ENCODE measurements at places on chromosomes 3 and 15.

DNA sequence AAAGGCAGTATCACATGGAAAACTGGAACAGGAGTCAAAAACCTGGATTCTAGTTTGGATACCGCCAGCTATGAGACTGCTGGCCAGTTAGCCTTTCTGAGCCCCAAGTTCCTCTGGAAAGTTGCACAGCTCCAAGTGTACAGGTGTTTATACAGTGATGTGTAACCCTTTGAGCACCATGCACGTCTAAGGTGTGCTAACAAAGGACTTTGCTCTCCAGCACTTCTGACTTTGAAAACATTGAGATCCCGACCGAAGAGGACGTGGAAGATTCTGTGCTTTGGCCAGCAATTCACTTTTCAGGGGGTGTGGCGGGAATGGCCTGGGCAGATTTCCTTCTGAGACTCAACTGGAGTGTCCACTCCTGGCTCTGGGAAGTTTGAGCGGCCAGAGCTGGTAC is 45.8 kb upstream of the UMPS start:
- DNase-seq, result no peak

DNA sequence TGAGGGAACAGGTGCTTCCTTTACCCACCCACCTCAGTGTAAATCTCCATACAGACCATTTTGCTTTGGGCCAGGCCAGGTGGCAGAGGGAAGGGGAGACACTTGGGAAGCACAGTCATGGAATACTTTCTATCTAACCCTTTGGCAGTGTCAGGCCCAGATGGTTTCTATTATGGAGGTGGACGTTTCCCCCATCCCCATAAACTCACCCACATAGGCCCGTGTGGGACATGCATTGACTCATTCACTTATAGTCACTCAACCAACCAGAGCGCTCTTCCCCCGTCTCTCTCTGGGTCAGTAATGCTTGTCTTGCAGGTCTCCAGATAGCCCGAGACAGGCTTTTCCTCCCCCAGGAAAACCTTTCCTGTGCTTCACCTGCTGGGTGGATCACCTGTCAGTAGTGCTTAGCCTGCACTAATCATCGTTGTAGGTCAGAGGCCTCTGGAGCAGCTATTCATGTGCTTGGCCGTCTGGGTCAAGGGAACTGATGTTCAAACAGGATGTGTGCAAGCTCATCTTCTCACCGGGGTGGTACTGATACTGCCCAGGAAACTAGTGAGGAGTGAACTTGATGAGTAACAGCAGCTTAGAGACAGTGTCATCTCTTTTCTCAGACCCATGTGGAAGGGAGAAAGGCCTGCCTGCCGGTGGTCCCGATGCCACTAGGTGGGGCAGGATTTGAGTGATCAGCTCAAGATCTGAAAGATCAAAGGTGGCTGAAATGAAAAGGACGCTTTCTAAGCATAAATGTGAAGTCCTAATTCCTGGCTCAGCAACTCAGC is 67.1 kb downstream of the CEMIP start:
- DNase-seq, result no peak

GRCh38 chr3:146280864-146281263 is 30.0 kb upstream of the PLSCR4 start:
- DNase-seq, result no peak

DNA sequence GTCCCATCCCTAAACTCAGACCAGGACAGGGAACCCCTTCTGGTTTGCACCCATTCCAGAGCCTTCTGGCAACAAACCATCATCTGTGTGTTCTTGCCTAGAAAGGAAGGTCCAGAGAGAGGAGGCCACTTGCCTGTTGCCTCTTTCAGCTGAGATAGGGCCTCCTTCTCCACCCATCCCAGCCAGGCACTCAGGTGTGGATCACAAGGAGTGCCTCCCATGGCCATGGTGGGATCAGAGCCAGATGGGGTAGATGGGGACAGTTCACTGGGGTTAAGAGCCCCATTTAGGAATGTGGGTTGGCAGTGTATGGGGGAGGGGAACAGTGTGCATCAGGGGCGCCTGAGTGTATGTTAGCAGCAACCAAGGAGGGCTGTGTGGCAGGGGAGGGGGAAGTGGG is 8.9 kb upstream of the CTDSPL start:
- DNase-seq, result no peak

DNA sequence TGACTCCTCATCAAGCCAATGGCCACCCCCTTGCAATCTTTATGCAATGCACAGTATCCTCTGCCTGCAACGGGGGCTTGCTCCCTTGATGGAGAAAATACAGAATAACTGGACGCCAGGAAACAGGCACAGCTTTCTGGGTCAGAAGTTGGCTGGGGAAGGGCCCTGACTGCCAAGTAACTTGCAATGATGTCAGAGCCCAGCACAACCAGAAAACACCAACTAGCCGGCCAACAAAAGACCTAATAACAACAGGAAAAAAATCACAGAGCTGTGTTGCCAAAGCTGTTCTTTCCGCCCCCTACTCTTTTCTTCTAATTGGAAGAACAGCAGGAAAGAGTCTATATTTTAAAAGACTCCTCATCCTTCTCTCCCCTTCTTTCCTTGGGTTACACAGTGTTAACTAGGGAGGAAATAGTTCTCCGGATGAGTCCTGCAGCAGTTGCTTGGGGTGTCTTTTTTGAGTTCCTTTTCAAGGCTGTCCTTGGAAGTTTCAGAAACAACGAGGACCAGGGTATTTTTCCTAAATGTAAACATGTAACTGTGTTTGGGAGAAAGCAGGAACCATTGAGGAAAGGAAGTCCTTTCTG is 1.4 kb upstream of the SEMA6D start:
- no peak for DNase-seq

DNA sequence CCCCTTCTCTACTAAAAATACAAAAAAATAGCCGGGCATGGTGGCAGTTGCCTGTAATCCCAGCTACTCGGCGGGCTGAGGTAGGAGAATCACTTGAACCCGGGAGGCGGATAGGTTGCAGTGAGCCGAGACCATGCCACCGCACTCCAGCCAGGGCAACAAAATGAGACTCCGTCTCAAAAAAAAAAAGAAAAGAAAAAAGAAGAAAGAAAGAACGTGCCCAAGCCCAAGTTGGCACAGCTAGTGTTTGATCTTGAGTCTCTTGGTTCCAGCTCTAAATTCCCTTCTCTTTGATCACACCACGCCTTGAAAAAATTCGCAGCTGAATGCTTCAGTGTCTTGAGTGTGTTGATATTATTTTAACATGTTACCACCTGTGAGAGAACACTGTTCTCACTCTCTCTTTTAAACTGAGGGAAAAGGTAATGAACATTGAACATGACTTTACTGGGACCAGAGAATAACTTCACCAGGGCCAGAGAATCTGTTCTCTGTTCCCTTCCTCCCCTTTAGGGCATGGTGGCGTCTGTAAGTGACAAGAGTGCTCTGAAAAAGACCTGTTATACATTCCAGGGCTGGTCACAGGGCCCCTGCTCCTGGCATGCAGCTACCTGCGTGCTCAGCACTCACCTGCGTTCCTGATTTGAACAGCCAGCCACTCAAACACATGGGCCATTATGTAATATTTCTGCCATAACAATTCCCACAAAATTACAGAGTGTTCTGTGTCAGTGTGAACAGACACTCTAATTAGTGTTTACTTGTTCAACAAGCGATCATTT is 19.0 kb downstream of the SLCO3A1 start:
- DNase-seq, result no peak

GRCh38 chr3:11096266-11097139 is 57.8 kb upstream of the HRH1 start:
- DNase-seq, result peak; percentile 75

- DNase-seq, result no peak
Measured at GRCh38 chr3:64809086-64809485, 121.3 kb upstream of the ADAMTS9 start.

DNA sequence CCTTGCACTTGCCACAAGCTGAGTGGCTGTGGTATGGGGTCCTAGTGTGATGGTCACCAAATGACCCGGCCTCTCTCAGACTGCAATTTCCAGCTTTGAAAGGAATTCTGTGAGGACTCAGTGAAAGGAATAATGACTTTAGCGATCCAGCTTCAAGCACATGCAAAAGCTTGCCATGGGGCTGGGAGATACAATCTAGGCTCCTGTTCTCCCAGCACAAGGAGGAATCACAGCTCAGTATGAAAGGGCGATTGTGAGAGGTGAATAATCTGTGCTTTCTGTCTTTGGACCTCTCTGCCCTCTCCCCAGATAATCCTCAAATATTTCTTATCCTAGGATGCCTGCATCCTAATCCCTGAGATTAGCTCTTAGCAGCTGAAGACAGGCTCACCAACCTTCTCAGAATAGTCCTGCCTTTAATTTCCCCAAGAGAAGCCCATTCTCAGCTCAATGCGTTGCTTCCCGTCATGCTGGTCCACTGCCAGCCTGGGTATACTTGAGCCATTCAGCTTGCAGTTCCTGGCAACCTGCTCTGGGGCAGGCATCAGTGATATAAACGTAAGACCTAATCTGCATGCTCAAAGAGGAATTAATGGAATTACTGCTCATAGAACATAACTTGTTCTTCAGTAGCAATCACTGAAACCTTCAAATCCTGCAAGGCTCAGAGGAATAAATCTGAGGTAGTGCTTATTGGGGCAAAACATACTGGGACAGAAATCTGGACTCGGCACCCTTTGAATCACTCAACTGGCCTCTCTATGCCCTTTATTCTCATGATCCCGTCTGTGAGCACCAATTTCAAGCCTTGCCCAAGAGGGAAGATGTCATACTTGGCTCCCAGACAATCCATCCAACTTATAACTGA is 15.1 kb downstream of the TLNRD1 start:
- no peak for DNase-seq

GRCh38 chr15:51092480-51093040 is 2.1 kb downstream of the TNFAIP8L3 start:
- no peak for DNase-seq

GRCh38 chr3:32448686-32449474 is 53.8 kb downstream of the CMTM6 start:
- no peak for DNase-seq

DNA sequence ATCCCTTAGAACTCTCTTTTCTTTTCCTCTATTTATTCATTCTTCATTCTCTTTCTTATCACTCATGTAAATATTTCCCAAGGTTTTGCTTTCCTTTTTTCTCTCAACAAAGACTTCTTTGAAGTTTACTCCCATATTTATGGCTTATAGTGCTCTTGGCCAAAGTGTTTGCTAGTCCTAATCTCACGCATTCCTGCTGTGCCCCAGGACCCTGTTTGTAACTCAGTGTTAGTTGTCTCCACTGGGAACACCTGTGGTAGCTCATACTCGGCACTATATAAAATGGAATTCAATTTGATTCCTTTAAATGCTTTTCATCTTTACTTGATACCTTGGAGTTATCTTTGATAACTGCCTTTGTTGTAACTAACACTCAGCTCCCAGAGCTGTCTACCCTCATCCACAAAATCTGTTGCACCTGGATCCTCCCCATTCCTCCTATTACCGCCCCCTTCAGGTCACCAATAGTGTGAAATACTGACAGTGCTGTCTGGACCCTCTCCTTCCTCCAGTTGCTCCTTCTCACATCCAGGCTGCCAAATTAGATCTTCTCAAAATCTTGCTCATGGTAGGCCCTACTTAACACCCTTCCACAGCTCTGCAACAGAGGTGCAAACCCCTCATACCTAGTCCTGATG is 76.8 kb downstream of the TIGIT start:
- peak; percentile 40 for DNase-seq

DNA sequence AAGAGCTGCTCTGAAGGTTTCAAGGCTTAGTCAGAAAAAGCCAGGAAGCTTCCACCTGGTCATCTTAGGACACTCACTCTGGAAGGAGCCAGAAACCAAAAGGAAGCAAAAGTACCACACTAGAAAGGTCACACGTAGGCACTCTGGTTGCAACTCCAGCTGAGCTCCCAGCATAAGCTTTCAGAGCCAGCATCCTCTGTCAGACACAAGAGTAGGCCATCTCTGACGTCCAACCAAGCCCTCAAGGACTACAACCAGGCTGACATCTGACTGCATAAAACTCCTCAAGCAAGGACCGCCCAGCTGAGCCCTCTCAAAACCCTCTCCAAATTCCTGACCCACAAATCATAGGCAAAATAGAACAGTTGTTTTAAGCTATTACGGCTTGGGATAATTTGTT is 12.8 kb downstream of the SH3BP5 start:
- DNase-seq, result no peak

DNA sequence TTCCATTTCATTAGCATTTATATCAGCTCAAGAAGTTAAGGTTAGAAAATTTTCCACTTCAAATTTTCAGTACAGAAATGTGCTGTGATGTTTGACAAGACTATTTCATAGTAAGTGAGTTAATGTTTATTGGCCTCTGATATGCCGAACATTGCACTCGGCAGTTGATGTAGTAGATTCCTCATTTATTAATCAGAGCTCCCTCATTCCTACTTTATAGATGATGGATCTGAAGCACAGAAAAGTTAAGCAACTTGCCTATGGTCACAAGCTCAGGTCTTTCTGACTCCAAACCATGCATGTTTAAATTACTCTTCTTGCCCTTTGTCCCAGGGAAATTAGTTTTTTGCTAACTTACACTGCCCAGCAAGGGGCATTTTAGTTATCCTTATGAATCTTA is 92.0 kb downstream of the ATG7 start:
- no peak for DNase-seq

GRCh38 chr15:35561308-35561707 is 15.3 kb upstream of the DPH6 start:
- DNase-seq, result no peak

GRCh38 chr3:119350114-119350513 is 55.9 kb downstream of the ARHGAP31 start:
- peak; percentile 46 for DNase-seq

DNA sequence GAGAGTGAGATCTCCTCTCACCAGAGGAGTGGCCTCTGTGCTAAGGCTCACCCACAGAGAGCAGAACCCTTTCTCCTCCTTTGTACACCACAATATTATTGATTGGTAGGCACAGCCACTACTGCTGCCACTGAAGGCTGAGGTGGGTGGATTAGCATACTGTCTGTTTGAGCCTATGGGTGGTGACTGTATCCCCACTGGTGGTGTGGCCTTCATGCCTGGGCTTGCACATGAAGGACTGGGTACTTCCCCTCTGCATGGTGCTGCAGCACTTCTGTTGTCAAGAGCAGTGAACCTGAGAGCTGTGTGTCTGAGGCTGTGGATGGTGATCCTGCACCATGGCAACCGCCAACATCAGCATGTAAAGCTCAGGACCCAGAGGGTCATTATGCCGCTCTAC is 35.7 kb upstream of the NECTIN3 start:
- no peak for DNase-seq

- DNase-seq, result no peak
Measured at GRCh38 chr15:90058308-90058707, 44.0 kb downstream of the IDH2 start.
